Suppressor macrophage (primary cell): ENCODE measurements at places on chromosomes 12 and 14.
A peak's percentile ranks its signal among the peaks of the same experiment; 100 is the strongest.

DNA sequence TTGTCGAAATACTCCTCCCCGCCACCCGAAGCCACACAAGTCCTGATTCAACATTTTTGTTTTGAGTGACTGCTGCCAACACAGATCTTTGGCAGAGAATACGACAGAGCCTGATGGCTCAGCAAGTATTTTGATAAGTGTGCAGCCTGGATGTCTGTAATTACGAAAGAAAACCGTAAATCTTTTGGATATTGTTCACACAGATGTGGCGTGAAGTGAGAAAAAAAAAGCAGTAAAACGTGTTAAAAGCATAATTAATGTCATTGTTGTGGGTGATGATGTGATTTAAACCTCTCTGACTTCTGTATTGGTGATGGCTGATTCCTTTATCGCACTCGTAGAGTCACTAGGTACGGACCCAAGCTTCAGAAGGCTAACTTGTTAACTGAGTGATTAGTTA, 98.7 kb downstream of the PHETA1 start:
- no peak for DNase-seq

DNA sequence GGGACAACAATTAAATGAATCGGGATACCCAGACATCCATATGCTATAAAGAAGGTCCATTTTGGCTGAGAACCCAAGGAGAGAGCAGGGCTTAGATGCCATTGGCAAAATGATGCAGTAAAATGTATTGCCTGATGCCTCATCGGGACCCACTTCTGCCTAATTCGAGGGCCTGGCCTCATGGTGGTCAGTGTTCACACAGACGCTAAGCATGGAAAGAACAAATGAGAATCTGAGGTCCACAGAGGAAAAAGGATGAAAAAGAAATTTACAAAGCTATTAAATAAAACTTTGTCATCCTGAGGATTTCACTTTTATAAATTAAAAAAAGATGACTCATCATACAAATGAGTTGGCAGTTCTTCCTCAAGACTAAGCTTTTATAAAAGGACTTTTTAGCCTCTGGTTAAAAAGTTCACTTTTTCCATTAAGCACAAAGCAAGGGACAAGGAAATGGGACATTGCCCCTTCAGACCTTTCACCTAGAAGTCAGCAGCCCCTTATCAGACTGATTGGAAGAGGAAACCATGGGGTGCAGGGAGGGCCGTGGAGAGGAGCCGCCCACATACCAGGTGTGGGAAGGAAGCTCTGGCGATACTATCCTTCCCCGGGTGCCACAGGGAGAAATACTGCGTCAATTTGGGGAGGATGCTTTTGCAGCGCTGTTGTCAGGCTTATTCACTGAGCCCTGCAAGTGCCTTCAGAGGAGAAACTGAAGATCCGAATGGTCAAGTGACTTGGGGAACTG, 176.0 kb downstream of the EGLN3 start:
- no peak for DNase-seq

DNA sequence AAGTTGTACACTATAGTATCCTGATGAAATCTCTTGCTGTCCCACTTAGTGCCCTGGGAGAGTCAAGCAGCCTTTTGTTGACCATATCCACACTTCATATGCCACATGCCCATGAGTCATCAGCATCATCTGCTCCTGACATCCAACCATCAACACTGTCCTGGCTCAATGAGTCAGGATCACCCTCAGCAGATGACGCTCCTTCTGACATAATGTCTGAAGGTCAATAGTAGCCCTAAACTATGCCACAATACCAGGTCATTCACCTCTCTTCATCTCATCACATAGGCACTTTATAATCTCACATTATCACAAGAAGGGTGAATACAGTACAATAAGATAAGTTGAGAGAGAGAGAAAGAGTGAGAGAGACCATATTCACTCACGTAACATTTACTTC, 369.0 kb upstream of the FAR2 start:
- peak; percentile 73 for DNase-seq

DNA sequence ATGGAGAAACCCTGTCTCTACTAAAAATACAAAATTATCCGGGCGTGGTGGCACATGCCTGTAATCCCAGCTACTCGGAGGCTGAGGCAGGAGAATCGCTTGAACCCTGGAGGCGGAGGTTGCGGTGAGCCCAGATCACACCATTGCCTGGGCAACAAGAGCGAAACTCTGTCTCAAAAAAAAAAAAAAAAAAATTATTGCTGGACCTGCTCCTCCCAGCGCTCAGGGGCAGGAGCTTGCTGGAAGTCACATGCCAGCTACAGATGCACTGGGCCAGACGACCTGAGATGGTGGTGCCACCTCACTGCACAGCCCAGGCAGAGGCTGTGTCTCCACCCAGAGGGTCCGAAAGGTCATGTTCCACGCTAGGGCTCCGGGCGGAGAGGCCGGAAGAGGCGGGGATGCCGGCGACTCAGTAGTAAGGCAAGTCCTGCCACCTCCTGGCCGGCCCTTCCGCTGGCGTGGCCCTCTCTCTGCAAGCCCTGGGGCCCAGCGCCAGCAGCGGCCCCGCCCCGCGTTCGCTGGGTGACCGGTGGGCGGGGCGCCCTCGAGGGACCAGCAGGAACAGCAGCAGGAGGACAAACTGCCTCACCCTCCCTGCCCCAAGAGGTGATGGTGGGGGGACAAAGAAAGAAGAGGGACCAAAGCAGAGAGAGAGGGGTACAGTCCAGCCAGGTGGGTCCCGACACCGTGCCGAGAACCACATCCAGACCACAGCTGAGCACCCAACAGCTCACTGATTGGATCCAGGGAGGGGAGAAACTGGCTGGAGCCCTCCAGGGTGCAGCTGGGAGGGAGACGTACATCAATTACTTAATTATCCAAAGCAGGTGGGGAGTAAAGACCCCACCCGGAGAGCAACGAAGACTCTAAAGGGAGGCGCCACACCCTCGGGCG, 3.6 kb upstream of the RHOF start:
- peak; percentile 85 for DNase-seq

- no peak for DNase-seq
Observed at GRCh38 chr14:105282098-105282725, 18.6 kb downstream of the BRF1 start.

- DNase-seq, result no peak
Observed at GRCh38 chr12:49294086-49294803, 702 bp upstream of the PRPH start.

GRCh38 chr14:34722723-34723545, 8.5 kb upstream of the CFL2 start:
- DNase-seq, result peak; percentile 61

- DNase-seq, result peak; percentile 27
Observed at GRCh38 chr12:125083072-125083471, 17.8 kb downstream of the AACS start.

DNA sequence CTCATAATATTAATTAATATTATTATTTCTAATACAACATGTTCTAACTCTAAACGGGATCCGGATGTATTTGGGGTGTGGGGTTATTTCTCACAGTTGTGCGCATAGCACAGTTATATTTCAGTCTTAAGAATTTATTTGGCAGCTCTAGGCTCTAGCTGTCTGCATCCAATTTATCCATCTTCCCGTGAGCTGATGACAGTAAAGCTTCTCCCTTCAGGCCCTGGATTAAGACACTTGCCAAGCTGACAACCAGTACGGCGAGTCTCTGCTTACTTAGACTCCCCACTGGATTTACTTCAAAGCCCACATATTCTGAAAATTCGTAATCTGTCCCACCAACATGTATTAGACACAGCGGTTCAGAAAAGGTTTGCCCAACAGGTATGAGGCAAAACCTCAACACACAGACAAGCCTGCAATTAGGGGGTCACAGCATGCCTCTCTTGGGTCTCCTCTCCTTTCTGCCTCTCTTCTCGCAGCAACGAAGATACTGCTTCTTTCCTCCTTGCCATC, 232.9 kb upstream of the TMTC1 start:
- DNase-seq, result no peak

DNA sequence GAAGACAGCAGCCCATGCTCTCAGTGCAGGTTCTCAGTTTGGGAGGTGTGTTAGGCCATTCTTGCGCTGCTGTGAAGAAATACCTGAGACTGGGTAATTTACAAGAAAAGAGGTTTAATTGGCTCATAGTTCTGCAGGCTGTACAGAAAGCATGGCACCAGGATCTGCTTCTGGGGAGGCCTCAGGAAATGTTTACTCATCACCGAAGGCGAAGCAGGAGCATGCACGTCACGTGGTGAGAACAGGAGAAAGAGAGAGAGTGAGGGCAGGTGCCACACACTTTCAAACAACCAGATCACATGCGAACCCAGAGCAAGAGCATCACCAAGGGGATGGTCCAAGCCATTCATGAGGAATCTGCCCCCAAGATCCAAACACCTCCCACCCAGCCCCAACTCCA, 9.0 kb upstream of the LRP6 start:
- no peak for DNase-seq

- peak; percentile 12 for DNase-seq
Observed at GRCh38 chr14:36256126-36256801, 64.2 kb downstream of the MBIP start.

DNA sequence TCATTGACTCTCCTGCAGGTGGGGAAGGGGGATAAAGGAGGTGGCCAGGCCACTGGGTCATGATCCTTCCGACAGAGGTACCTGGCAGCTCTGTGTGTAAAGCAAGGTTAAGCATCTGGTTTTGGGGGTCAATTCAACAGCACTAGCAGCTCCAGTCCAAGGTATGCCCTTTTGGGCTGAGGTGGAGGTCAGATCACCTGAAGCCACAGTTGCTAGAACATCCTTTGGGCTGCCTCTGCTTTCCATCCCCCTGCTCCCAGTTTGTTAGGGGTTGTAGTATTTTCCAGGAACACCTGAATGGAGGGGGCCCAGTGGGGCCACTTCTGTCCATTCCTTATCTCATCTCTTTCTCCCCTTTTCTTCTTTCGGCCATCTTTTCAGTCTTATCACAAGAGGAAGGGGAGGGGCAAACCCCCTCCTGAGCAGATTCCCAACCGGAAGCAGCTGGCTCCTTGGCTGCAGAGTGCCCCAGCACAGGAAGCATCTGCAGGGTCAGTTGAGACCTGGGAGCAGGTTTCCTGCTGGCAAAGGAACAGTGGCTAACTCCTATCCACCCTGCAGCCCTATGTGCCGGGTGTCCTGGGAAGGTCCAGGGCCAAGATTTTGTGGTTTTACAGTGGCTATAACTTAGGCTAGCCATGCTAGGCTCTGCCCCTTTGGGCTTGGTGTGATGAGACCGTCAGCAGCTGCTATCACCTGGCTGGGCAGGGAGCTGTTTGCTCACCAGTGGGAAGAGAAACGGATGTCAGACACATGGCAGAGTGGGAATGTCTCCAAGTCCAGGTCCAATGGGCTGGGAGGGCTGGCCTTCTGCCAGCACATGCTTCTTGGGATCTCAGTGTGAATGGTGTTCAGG, 40.2 kb downstream of the SH2B3 start:
- no peak for DNase-seq

DNA sequence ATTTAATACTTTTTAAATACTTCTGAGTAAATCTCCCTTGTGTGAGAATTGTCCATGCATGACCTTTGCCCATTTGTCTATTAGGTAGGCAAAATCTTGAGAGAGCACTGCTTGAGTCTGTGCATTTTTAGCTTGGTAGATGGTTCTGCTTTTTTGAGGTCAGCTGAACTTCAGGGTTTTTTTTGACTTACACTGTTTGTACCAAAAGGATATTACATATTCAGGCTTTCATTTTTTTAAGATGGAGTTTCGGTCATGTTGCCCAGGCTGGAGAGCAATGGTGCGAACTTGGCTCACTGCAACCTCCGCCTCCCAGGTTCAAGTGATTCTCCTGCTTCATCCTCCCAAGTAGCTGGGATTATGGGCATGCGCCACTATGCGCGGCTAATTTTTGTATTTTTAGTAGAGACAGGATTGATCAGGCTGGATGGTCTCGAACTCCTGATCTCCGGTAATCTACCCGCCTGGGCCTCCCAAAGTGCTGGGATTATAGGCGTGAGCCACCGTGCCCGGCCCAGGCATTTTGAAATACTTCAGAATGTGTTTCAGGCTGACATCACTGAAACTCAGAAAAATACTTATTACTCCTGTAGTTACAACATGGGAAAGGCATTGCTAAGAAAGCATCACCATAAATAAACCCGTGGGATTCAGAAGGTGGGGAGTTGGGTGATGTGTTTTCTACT, 11.1 kb downstream of the RASSF3 start:
- DNase-seq, result peak; percentile 74

- no peak for DNase-seq
Observed at GRCh38 chr12:52162981-52163380, 28.8 kb downstream of the KRT80 start.

DNA sequence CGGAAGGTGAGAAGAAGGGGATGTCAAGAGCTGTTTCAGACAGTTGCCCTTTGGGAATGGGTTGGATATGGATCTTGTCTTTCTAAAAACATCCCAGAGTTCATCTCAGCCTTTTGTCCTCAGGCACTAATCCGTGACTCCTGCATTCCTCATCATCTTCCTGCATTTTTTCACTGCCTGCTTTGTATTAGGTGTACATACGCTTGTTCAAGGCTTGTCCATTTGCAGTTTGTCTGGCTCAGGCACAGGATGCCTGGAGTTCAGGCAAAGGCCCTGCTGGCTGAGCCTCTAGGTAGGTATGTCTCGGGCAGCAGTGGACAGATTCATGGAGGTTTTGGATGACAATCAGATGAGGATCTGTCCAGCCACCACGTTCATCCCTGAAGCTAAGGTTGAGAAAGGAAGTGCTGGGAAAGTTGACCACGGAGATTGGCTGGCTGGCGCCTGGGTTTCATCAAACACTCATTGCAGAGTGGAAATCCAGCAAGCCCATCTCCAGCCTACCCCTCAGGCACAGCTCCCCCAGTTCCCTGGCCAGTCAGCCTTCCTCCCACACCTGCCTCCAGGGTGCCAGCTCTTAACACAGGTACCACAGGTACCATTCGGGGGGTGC, 12.4 kb upstream of the TMEM106C start:
- no peak for DNase-seq

- DNase-seq, result no peak
Observed at GRCh38 chr12:7171854-7172253, 17.6 kb upstream of the PEX5 start.

GRCh38 chr14:102333390-102333789, 13.8 kb downstream of the ZNF839 start:
- DNase-seq, result peak; percentile 61

DNA sequence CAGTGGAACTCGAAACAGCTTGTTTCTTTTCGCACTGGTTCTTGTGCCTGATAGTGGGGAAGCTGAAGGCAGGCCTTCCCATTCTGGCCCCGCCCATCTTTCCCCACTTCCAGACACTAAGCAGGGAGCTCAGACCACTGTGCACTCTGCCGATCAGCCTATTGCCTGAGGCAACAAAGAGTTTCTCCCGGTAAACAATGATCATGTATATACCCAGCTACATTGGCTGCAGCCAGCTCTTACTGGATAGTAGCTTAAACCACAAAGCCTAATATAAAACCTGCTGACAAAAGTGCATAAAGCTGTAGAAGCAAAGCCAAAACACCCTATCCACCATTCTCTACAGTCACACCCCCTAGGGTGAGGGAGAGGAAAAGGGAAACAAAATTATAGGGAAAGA, 24.7 kb upstream of the GLIPR1 start:
- no peak for DNase-seq

DNA sequence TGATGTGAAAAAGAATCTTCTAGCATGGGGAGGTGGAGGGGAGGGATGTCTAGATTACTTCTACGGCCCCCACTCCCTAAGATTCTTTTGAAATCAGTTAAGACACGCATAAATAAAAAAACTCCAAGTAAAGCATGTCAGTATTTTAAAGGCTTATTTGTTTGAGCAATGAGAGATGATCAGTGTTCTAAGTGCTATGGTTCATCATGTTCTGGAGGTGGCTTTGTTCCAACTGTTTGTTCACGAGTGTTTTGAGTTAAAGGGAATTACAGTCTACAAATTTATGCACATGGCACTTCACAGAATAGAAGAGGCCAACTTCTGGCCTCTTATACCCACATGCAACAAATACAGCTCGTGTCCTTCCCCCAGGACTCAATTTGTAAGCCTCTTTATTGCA, 394.9 kb downstream of the RAD51B start:
- no peak for DNase-seq

GRCh38 chr14:50083467-50084337, 32.7 kb downstream of the VCPKMT start:
- no peak for DNase-seq
